ENCODE measurements at places on chromosomes 3 and 15.

DNA sequence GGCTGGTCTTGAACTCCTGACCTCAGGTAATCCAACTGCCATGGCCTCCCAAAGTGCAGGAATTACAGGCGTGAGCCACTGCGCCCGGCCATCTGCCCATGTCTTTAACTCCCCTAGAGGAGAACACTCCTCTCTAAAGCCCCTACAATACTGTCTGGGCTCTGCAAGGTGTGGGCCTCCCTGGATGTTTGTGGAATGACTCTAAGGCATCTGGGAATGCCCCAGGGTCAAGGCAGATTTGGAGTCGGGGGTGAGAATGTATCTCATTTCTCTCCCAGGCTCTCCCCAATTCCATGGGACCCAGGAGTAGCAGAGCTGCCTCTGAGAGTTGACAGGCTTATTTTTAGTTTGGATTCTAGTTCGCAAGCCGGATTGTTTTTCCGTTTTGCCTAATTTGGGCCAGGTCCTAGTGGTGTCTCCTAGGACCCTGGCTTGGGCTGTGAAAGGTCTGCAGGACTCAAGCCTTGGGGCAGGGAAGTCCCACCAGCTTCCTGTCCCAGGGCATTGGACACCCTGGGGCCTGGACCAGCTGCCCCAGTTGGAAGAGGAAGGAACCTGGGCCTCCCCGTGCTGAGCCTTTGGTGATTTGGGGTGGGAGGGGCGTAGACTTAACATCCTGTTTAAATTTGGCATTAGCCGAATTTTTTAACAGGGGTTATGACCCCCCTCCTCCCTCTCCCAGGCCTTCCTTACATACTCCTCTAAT lies 53.5 kb downstream of the MAGEF1 start:
- DNase-seq = no peak

DNA sequence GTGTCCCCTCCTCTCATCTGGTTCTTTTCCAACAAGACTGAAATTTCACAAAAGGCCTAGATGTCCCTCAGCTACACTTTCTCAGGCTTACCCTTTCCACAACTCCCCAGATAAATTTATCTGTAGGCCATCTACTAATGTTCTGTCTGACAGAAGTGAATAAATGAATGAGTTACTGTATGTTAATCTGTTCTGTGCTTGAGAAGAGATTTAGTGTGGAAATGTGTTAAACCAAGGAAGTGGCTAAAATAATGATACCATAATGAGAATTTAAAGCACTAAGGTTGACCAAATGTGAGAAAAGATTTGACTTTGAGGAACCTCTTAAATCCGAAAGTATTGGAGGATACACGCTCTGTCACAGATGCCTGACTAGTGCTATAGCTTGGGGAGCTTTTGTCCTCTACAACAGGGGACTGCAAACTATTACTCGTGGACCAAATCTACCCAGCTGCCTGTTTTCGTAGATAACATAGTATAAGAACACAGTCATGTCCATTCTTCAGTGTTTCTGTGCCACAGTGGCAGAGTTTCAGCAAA lies 74.8 kb upstream of the P2RY1 start:
- no peak for DNase-seq

DNA sequence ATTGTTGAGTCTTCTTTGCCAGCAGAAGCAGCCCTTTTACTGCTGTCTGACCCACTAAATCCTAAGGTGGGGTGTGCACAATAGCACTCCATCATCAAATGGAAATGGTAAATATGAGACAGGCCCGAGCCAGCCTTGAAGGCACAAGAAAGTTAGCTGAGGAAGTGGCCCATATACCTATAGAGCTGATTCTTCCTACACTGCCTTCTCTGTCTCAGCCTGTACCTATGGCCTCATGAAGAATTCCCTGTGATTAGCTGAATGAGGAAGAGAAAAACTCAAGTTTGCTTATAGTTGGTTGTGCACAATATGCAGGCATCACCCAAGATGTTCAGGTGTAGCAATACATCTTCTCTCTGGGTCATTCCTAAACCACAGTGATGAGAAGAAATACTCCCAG lies 31.7 kb upstream of the XCR1 start:
- DNase-seq = no peak

- no peak for DNase-seq
Measured at GRCh38 chr15:96088650-96089049, 241.8 kb upstream of the NR2F2 start.

DNA sequence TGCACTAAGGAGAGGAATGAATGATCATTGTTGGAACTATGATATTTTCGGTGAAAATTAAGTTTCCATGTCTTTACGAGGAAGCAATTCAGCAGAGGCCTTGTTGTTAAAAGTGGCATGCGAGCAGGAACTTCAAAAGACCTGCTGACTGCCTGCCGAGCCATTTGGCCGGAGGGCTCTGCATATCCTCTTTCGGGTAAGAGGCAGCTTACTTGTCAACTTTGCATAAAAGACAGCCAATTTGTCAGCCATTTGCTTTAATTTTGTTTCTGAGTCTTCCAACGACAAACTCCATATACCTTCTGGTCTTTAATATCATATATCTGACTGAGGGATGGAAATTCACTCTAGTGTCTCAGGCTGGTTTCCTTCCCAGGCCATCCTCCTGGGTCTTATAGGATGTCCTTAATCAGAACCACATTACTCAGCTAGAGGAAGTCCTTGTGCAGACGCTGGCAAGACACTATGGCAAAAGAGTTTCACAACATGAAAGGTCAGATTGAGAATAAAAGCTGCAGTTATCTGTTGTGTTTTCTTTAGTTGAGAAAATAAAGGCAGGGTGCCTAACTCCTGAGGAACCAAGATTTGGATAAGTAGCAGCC lies 128.7 kb upstream of the WNT5A start:
- no peak for DNase-seq

GRCh38 chr15:59993950-59994401 lies 10.1 kb upstream of the FOXB1 start:
- no peak for DNase-seq

All from NCI-H1417 (cell line).